GM12878 (cell line): ENCODE measurements at places on chromosomes 6 and 20.

GRCh38 chr6:53432318-53433161, 83.8 kb upstream of the ELOVL5 start:
- no peak for DNase-seq

GRCh38 chr20:33059136-33059535, 5.4 kb downstream of the BPIFB3 start:
- no peak for DNase-seq

DNA sequence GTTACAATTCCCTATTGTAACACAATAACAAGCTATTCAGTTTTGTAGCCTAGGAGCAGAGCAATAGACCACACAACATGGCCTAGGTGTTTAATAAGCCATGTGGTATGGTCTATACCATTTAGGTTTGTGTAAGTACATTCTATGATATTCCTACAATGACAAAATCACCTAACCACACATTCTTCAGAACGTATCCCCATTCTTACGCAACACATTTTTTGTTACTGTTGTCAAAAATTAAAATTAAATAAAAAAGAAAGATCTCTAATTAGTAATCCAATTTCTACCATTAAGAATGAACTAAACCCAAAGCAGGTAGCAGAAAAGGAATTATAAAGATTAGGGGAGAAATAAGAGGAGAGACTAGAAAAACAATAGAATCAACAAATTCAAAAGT, 44.0 kb downstream of the RANBP9 start:
- DNase-seq: no peak

GRCh38 chr6:21467091-21467490, 126.5 kb upstream of the SOX4 start:
- DNase-seq: no peak

DNA sequence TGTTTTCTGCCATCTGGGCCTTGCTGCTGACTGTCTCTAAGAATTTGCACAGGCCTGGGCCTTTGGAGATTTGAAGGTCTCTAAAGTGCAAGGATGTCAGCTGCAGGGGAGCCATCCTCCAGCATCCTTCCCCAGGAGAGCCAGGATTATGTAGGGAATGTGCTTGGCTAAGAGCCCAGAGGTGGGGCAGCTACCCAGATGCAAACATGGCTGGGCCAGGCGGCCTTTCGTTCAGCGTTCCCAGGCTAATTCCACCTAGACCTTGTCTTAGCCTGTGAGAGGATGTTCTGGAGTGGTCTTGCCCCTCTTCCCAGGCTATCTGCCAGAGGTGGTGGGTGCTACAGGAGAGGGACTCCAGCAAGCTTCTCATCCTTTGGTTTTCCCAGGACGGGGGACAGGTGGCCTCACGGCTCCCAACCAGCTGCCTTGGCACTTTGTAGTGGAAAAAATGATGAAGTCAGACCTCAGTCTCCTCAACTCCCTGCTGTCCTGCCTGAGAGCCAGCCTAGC, 7.7 kb upstream of the PTGIS start:
- no peak for DNase-seq

DNA sequence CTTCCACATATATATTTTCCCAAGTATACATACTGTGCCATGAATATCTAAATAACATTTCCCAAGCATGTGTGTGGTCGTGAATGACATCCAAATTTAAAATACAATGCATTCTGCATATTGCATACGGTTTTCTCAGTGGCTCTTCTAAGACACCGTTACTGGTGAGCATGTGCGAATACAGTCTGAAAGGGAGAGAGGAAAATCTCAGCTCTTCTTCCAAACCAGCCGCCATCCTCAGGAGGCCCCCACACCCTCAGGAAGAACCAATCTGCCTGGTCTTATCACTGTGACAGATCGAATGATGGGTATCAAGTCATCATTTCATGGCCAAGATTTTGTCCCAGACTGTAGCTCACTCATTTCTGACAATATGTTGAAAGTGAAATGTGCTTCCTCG, 50.7 kb downstream of the ADAT2 start:
- no peak for DNase-seq

DNA sequence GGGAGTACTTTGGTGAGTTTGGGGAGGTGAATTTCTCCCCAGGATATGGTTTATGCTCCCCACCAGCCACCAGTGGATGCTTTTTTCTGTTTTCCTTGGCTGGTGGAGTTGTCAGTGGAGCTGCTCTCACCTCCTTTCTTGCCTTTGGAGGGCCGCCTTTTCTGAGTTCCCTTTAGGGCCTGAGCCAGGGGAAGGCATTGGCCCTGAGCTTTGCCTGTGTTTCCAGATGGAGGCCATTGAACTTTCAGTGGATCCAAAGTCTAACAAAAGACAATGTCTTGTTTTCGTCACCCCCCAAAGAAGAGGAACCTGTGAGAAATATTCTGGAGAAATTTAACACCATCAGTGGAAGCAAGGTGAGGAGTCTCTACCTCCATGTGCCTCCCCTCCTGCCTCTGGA, 4.4 kb upstream of the TMEM14A start:
- DNase-seq: no peak

- no peak for DNase-seq
These were observed at the start of gene MEP1A for GRCh38 chr6:46793138-46793537. MEP1A (plus strand) TSS chr6:46793389; CDS start chr6:46793399, 10 bp downstream.

GRCh38 chr6:40542175-40542764, 44.9 kb downstream of the LRFN2 start:
- no peak for DNase-seq

DNA sequence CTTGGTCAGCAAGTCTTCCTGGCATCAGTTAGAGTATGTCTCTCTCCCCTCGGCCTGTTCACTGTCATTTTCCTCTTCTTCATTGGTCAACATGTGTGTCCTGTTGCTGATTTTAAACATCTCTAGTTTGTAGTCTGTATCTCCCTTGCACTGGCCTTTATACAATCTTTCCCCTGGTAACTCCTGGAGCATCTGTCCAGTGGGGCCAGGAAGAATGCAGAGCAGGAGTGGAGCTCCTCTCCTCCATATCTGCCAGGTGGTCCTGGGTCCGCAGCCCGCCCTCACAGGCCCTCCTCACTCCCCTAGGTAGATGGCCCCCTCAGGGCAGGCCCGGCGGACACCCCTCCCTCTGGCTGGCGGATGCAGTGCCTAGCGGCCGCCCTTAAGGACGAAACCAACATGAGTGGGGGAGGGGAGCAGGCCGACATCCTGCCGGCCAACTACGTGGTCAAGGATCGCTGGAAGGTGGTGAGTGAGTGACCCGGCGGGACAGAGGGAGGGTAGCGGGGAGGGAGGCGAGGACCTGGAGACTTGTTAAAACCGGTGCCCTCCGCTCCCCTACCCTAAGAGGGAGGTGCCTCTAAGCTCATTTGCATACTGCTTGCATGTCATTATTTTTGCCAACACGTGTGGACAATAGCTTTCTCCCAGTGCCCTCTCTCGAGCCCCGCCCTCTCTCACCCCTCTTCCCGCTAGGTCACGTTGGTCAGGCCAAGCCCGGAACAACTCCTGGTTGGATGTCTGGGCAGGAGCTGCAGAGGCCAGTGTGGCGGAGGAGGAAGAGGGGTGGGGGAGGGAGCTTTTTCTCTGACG, 3.2 kb downstream of the TTBK1 start:
- no peak for DNase-seq

DNA sequence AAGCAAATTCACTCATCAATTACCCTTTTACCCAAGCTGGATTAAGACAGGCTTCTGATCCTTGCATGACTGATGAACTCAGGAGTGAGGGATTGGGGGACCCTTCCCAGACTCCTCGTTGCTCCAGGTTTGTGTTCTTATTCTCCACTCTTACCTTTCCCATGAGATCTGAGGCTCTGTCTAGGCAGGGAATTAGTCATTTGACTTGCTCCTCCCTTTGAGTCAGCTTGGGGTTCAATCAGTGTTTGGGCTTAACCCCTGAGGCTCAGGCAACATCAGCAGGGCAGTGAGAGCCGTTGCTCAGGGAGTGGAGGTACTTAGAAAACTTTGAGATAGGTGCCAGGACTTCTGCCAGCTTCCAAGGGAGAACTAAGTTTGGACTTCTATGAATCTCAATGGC, 20.7 kb upstream of the TOX2 start:
- DNase-seq: no peak

DNA sequence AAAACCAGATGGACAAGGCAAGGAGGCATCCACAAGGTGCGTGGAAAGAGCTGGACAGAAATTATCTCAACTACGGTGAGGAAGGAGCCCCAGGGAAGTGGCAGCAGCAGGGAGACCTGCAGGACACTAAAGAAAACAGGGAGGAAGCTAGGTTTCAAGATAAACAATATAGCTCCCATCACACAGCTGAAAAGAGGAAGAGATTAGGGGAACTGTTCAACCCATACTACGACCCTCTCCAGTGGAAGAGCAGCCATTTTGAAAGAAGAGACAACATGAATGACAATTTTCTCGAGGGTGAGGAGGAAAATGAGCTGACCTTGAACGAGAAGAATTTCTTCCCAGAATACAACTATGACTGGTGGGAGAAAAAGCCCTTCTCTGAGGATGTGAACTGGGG, 26.8 kb downstream of the TRMT6 start:
- DNase-seq: no peak

DNA sequence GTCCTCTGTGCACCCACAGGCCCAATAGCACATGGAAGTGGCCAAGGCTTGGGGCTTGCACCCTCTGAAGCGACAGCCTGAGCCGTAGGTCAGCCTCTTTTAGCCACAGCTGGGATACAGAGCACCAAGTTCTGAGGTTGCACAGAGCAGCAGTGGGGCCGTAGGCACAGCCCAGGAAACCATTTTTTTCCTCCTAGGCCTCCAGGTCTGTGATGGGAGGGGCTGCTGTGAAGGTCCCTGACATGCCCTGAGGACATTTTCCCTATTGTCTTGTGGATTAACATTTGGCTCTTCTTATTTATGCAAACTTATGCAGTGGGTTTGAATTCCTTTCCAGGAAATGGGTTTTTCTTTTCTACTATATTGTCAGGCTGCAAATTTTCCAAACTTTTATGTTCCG, 878.7 kb upstream of the MAN1A1 start:
- no peak for DNase-seq

GRCh38 chr6:15586503-15586902, 76.3 kb downstream of the DTNBP1 start:
- no peak for DNase-seq

DNA sequence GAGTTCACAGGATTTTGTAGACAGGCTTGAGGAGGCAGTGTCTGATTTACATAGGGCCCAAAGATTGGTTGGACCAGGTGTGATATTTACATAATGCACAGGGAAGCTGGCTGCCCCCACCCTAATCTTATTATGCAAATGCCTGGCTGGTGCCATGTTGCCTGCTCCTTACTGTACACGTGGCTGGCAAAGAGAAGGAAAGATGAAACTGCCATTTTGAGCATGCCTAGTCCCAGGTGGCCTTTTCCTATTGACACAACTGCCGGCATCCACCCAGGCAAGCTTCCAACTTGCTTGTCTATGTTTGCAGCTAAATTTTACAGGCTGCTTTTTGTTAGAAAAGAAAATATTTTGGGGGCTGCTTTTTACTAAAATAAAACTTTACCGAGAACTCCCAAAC, 174.6 kb downstream of the LMBRD1 start:
- no peak for DNase-seq

- DNase-seq: no peak
These were observed 194.9 kb downstream of the SCP2D1 start for GRCh38 chr20:19008497-19008896.

- DNase-seq: no peak
These were observed 69.4 kb upstream of the KCNG1 start for GRCh38 chr20:51092338-51092737.

DNA sequence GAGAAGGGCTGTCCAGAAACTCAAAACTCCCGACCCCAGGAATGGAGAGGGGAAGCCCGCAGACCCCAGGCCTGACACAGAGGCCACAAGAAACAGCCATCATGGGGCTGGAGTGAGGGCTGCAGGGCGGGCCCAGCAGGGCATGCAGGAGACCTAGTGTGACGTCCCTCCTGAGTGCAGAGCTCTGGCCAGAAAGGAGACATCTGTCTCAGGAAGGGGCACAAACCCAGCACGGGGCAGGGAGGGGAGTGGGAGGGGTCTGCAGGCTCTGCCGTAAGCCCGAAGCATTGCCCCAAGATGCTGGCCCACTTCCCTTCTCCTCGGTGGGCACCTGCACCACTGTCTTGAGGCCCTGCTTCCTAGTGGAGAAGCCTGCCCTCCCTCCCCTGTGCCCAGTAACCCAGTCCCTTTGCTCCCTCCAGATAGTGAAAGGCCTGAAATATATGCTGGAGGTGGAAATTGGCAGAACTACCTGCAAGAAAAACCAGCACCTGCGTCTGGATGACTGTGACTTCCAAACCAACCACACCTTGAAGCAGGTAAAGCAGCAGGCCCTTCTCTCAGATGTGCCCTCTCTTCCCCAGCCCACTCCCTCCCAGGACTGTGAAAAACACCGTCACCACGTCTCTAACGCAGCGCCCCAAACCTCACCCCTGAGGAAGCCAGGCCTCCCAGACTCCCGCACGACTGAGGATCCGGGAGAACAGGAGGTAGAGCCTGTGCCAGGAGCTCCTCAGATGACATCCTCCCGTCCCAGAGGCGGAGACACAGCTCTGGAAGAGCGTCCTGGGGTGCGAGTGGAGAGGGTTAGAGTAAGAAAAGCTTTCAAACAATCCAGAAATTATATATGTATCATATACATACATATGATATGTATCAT, 9.7 kb downstream of the CST7 start:
- DNase-seq: no peak

DNA sequence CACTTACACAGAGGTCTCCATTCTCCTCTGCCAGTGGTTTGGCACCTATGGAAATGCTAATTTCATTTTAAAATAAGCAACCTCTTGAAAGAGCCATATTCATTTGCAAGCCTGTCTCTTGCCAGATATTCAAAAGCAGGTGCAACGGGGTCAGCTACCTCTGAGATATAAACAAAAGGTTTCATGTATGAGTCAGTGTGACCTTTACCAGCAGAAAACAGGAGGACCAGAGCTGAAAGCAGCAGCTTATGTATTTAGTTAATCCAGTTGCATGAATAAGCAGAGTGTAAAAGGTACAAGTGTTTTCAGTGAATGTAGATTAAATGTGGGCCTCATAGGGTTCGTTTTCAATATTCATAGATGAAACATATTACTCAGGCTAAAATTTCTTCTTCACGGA, 56.0 kb downstream of the TENT5A start:
- DNase-seq: no peak

GRCh38 chr20:23160536-23161243, 74.6 kb upstream of the CD93 start:
- no peak for DNase-seq

- no peak for DNase-seq
These were observed 40.1 kb upstream of the AKIRIN2 start for GRCh38 chr6:87742106-87742505.

- no peak for DNase-seq
These were observed 9.9 kb downstream of the LPIN3 start for GRCh38 chr20:41350408-41350962.

DNA sequence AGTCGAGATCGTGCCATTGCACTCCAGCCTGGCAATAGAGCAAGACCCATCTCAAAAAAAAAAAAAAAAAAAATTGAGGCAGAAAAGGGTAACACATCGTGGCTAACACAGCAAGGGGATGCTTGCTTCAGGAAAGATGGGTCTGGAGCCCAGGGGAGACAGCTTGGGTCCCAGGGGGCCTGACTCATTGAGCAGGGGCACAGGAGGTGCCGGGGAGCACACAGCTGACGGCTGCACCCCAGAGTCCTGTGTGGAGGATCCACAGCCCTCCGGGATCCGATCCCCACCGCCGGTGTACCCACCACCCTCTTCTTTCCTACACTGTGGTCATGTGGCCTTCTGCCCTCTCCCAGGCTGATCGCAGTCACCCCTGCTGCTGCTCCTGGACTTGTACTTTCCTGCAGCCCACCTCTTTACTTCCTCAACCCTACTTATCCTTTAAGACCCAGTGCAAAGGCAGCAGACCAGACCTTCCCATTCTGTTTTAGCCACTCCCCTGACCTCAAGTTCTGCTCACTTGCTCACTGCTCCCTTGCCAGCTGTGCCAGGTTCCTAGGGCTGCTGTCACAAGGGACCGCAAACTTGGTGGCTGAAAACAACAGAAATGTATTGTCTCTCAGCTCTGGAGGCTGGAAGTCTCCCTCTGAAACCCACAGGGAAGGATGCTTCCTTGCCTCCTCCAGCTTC, 17.6 kb upstream of the EZR start:
- no peak for DNase-seq
